ENCODE measurements at places on chromosomes 13 and 19.
A peak's percentile ranks its signal among the peaks of the same experiment; 100 is the strongest.

DNA sequence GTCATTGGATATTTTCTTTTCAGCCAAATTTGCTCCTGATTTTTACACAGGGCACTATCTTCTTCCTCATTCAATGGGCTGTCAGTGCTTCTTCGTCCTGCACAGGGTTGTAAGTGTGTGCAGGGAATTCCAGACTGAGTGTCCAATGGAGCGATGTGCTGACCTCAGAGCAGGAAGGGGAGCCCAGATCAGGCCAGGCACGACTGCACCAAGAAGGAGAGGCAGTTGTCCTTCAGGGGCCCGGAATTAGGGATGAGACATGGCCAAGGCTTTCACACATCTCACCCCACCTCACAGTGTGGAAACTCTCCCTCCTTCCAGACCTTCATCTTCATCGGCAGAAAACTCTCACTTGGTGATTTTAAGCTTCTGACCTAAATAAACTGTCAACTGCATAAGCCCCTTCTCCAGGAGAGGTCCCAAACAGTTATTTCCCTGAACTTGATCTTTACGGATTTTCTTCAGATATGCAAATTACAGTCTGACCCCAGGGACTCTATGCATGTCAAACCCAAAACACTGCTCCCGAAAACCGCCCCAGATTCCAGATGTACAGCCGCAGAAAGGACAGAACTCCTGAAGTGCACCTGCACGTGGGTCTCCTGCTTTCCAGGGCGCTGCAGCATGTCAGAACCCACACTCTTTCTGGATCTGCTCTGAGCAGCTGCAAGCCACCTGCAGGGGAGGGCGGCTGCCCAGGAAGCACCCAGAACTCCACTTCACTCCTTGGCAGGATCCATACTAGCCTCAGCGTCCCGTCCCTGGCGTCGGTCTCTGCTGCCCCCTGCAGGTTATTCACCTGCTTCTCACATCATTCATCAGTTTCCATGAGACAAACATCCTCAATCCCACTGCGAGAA, 625 bp upstream of the ZNF20 start:
- peak; percentile 92 for DNase-seq

DNA sequence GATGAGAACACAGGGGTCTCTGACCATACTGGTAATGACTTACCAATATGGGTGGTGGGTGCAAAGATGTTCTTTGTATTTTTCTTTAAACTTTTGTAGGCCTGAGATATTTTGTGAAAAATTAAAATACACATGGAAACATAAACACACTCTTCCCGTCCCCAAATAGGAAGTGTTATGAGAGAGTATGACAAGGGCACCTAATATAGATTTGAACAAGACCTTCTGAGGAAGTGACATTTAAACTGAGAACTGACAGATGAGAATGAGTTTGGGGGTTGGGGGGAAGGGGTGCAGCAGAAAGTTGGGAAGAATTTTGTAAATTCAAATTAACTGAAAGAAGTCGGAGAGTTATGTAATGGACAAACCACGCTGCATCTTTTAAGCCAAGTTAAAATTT, 224.2 kb downstream of the RGCC start:
- DNase-seq, result no peak

DNA sequence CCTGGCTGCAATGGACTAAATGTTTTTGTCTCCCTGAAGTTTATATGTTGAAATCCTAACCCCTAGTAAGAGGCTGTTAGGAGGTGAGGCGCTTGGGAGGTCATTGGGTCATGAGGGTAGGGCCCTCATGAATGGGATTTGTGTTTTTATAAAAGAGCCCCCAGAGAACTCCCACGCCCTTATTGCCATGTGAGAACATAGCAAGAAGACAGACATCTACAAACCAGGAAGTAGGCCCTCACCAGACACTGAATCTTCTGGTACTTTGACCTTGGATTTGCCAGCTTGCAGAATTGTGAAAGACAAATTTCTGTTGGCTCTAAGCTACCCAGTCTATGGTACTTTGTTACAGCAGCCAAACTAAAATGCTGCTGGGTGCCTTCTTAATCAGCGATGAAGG, 96.1 kb upstream of the SPATA13 start:
- no peak for DNase-seq

- no peak for DNase-seq
Observed at GRCh38 chr19:55530996-55531395, 5.9 kb downstream of the SBK2 start.

DNA sequence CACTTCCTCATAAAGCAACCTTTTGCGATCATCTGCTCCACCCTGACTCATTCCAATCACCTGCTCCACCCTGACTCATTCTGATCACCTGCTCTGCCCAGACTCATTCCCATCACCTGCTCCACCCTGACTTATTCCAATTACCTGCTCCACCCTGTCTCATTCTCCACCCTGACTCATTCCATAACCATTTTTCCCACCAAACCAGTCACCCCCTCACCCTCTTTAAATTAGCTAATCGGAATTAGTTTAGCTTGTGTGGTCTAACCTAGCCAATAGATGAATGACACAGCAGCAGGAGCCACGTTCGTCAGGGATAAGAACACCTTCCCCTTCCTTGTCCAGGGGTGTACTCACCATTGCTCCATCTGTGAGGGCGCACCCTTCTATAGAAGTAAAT, 134.0 kb downstream of the COG6 start:
- DNase-seq, result no peak

GRCh38 chr13:109779074-109779473, 7.3 kb downstream of the IRS2 start:
- peak; percentile 29 for DNase-seq

- no peak for DNase-seq
Observed at GRCh38 chr19:19170873-19171672, 1.0 kb upstream of the MEF2B start.

DNA sequence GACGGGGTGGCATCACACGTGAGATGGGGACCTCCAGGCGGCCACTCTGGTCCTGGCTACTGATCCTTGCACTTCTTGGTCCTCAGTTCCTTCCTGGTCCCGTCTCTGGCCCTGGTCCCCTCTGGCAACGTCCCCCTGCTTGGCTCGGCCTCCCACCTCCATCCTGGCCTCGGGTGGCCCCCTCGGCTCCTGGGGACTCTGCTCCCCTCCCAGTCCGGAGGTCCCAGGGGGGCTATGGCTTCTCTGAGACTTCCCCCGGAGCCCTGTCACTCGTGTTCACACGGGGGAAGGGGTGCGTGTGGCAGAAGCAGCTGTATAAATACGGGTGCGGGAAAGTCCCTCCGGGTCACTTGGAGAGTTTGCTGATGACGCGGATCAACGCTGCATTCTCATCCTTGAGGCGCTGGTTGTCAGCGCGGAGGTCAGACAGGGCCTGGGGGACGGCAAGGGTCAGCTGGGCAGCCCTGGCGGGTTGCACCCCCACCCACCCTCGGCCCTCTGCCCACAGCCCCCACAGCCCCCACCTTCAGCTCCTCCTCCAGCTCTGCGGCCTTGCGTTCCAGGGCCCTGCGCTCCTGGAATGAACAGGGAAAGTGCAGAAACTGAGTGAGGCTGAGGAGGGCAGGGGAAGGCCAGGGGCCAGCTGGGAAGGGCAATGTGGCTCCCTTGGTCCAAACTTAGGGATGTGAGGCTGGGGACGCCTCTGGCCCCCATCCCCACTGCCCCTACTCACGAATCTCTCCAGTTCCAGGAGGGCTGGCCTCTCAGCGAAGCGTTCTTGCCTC, 15.6 kb downstream of the EPS8L1 start:
- no peak for DNase-seq

DNA sequence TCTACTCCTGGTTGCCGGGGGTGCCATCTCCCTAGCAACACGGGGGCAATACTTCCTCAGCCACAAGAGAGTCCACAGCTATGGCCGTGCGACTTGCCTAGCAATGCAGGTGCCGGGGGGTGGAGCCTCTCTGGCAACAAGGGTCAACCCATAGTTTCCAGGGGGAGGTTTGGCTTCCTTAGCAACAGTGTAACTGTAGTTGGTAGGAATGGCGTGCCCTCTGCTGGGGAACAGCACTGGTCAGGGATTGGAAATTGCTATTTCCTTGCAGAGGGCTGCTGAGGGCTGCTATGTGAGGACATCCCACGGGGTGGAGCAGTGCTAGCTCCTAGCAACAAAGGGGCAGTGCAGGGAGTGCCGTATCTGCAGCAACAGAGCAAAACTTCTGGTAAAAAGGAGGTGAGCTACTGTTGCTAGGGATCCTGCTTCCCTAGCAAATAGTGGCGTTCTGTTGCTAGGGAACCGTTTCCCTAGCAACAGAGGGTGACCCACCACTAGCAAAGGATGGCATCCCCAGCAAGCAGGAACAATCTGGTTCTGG, 7.0 kb upstream of the TMC4 start:
- no peak for DNase-seq

- no peak for DNase-seq
Observed at GRCh38 chr19:34493038-34493648, 11.6 kb downstream of the WTIP start.
